ENCODE measurements at places on chromosomes 7 and 10.

DNA sequence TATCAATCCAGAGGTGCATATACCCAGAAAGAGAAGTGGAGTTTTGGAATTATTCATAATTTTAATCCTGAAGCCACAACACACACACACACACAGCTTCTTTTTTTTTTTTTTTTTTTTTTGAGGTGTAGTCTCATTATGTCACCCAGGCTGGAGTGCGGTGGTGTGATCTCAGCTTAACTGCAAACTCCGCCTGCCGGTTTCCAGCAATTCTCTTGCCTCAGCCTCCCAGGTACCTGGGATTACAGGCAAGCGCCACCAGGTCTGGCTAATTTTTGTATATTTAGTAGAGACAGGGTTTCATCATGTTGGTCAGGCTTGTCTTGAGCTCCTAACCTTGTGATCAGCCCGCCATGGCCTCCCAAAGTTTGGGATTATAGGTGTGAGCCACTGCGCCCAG lies 35.4 kb downstream of the TET1 start:
- no peak for DNase-seq

DNA sequence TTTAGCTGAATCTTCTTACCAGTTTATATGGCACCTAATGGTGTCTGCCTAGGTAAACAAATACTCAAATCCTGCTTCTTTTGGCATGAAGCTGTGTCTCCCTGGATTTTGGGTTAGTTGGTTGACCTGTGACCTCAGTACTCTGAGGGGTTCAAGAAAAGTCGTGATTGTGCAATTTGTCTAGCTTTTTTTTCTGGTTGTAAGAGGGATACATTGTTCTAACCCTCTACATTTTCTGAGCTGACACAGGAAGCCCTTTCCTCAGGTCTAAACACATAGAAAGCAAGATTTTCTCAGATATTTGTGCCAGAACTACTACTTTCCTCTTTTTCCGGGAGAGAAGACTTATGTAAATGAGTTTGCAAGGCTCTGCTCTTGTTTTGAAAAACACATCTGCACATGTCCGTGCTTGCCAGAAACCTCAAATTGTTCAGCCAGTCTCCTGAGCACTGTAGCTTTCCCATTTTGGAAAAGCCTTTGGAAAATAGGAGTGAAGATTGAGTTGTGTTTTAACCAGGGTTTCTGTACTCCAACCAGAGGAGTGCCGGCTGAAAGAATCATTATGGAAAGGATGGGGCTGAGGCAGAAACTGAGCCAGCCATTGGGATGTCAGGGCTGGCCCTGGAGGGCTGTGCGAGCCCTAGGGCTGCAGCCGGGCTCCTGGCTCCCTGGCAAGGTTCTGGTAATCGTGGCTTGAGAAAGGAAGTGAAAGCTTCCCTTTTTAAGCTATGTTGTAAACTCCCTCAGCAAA lies 31.3 kb upstream of the CXCL12 start:
- DNase-seq, result peak; percentile 44

GRCh38 chr7:150801242-150801945 lies 825 bp downstream of the TMEM176A start:
- peak; percentile 47 for DNase-seq

- no peak for DNase-seq
Measured at GRCh38 chr7:7331523-7331922, 149.2 kb downstream of the C1GALT1 start.

- no peak for DNase-seq
Measured at GRCh38 chr7:93316730-93317129, 84.6 kb downstream of the VPS50 start.

DNA sequence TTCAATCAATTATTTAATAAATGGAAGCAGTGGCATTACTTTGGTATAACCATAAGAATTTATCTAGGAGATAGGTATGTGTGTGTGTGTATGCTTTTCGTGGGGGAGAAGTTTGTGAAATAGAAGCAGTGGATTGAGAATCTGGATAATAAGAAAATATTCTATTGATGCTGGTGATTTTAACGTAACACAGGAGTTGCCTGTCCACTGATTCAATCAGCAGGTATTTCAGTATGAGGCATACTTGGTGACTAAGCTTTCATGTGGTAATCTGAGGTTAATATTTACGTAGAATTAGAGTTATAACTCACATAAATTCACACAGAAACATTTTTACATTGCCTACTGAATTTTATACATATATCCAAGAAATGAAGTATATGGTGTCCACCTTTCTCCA lies 568.0 kb downstream of the ZWINT start:
- no peak for DNase-seq

DNA sequence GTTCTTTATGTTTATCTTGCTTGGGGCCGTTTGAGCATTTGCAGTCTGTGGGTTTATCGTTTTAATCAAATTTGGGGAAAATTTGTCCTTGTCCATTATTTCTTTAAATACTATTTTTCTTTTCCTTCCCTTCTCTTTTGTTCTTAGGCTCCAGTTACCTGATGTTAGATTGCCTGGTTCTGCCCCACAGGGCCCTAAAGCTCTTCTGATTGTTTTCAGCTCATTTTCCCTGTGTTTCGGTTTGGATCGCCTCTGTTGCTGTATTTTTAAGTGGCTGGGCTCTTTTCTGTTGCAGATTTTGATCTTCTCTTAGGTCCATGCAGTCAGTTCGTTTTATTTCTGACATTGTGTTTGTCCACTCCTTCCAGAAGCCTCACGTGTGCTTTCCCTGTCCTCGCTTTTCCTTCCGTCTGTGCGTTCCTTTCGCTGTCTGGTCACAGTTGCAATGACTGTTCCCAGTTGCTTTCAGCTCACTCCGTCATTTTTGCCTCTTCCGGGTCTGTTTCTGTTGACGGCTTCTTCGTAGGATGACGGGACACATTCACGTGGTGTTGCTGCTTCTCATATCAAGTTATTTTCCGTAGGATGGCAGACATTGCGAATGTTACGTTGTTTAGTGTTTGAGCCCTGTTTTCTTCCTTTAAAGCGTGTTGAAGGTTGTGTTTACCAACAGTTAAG lies 111.4 kb downstream of the INPP5A start:
- no peak for DNase-seq

GRCh38 chr10:96413151-96413787 lies 54.5 kb upstream of the OPALIN start:
- no peak for DNase-seq

- DNase-seq, result no peak
Measured at GRCh38 chr7:29881724-29882123, 75.4 kb downstream of the WIPF3 start.

DNA sequence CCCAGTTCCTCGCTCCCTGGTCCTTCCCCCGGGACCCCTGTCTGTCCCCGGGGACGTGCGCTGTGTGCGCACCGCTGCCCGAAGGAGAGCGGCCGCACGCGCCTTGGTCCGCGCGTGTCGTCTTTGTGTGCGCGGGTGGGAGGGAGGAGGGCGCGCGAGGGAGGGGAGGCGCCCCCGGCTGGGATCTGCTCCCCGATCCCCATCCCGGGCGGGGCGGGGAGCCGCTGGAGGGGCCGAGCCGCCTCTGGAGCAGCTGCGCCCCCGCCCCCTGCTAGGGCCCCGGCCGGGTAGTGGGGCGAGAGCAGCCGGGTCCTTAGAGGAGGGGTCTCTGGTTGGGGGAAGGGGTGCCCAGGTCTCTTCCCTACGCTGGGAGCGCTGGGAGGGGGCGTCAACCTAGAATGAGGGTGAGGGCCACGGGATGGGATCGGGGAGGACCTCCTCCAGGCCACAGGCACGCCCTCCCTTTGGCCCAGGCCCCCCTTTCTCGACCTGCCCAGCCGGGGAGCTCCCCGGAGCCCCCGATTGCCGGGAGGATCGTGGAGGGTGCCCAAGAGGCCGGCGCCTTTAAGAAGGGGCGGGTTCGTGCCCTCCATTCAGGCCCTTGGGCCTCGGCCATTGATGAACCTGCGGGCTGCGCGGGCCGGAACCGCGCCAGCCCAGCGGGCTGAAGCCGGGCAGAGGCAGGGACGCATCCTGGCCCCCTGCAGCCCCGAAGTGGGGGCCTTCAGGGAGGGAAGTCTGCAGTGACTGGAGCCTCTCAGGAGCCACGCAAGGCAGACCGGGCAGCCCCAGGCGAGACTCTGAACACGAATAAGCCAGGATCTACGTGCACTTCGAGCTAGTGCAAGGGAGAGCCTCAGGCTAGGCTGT lies 678 bp downstream of the SH2B2 start:
- peak; percentile 76 for DNase-seq

DNA sequence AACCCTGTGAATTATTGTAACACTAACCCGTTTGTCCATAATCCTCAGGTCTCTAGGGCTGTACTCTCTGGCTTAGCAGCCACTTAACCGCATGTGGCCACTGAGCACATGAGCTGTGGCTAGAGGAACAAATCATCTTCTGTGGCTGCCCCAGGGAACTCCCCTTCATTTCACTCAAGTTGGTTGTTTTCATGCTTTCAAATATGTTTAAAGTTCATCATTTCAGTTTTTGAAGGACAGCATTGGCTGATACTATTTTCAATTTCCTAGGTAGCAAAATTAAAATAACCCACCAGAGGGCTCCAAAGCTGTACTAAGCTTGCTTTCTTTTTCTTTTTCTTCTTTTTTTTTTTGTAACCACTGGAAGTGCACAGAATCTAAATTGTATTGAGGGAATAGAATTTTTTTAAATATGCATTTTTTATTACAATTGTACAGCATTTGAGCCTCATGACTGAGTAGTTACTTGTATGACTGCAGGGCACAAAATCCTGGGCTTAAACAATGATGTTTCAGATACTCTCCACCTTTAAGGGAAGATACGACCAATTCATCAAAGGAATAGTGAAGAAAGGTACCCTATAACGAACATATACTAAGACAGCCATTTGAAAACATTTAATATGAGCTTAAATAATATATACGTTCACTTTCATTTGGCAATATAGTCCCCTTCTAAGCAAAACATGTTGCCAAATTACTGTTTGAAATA lies 38.6 kb downstream of the MRC1 start:
- peak; percentile 73 for DNase-seq

- DNase-seq, result no peak
Measured at GRCh38 chr10:91987397-91988037, 63.9 kb downstream of the BTAF1 start.

GRCh38 chr7:136293272-136293671 lies 316.1 kb upstream of the MTPN start:
- no peak for DNase-seq

- peak; percentile 61 for DNase-seq
Measured at GRCh38 chr10:67666416-67667034, 29.5 kb downstream of the CTNNA3 start.

DNA sequence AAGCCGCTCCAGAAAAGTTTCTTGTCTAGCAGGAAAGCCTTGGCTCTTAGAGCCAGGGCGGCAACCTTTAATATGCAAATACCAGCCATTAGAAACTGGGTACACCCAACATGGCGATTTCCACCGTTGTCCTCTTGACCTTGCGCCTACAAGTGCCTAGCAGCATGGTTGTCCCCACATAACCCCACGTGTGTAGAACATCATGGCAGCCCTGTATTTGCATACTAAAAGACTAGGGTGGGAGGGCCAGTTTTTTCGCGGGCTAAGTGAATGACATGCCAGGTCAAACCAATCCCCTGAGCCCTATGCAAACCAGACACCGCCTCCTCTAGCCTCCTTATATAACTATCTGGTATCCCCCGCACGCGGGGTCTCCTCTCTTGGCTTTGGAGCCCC lies 58.4 kb upstream of the FZD8 start:
- no peak for DNase-seq
